Activated effector memory CD4-positive, alpha-beta T cell treated with Interleukin-2 at 50 U/mL for 16 hours (primary cell): ENCODE measurements at places on chromosomes 2 and 18.

GRCh38 chr2:113114996-113115395 lies 12.4 kb upstream of the IL1RN start:
- DNase-seq = no peak

DNA sequence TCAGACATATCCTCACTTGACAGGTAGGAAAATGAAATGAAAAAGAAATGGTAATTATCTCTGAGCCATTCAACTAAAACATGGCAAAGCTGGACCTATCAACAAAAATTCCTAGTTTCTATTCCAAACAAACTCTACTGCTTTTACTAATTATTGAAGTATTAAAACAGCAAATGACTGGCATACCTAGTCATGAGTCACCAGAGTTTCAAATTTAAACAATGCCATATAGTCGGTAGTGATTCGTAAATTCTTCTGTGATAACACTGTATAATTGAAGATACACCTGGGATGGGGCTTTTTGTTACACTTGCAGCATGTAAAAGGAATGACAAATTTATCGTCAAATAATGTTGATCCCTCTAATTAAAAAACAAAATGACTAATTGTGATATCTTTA lies 153.1 kb upstream of the THUMPD2 start:
- no peak for DNase-seq

DNA sequence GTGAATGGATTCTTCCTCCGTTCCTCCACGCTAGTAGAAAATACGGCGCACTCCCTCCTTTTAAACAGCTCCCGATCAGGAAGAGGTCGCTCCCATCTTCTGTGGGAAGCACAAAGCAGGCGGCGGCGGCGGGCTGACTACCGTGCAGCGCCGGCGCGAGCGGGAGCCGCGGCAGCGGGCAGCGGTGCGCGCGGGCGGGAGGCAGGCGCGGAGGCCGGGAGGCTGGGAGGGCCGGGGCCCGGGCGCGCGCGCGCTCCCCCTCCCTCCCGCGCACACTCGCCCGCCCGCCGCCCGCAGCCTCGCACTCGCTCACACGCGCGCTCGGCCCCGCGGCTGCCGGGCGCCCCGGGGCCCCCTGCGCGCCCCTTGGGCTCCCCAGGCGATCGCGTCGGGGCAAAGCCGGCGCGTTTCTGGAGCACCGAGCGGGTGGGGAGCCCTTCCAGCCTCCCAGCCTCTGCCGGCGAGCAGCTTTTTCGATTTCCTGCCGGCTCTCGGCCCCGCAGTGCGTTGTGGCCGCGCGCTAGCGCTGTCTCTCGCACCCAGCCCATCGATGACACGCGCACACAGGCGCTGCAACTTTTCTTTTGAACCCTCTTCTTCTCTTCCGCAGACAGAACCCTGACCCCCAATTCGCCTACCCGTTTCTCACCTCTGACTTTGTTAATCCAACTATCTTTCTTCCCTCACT lies at the start of gene SLC8A1:
TSS of gene SLC8A1 (minus strand) at position 173 of the 688 bp plus-strand sequence.
- DNase-seq = no peak

GRCh38 chr2:99881901-99882591 lies 260.3 kb downstream of the AFF3 start:
- DNase-seq = no peak

GRCh38 chr2:200620606-200621390 lies 35.0 kb downstream of the AOX1 start:
- no peak for DNase-seq

- DNase-seq = no peak
Measured at GRCh38 chr2:3101016-3101942, 276.3 kb downstream of the EIPR1 start.

DNA sequence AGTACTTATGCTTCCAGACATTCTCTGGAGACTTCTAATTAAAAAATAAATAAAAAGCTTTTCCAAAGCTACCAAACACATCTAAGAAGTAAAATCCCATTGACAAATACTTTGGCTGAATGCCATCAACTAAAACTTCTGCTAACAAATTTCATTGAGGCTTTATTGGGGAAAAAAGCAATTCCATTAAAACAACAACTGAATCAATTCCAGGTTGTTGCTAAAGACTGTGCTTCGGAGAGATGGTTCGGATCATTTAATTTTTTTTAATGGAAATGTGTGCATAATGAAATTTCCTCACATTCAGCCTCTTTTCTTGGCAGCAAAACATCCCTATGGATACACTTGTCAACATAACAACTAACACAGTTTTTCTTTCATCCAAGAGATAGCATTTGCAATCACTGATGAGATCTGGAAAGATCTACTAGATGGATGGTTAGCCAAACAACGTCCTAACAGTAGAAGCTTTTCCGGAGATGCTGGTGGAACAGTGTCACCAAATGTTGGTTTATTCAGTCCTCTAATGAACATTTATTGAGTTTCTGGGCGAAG lies 446.1 kb upstream of the FAM98A start:
- DNase-seq = no peak

DNA sequence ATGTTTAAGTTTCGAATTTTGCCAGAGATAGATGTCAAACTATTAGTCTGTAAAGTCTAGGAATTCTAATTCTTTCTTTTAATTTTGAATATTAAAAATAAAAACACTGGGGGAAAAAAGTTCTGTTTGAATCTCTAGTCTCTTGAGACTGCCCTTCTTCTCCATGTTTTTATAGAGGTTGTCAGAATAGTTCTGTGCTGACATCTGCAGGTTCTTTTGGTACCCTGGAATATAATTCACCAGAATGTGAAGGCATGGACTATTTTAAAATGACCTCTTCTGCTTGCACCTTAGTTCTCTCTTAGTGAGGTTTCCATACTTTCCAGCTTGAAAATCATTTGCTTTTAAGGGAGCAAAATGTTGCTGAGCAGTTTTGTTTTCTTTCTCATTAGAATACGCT lies 121.0 kb upstream of the MSTN start:
- no peak for DNase-seq

- DNase-seq = no peak
Measured at GRCh38 chr2:100053087-100053885, 89.1 kb downstream of the AFF3 start.
